Activated T-cell treated with anti-CD3 and anti-CD28 coated beads for 24 hours (primary cell): ENCODE measurements at places on chromosomes 4 and X.

DNA sequence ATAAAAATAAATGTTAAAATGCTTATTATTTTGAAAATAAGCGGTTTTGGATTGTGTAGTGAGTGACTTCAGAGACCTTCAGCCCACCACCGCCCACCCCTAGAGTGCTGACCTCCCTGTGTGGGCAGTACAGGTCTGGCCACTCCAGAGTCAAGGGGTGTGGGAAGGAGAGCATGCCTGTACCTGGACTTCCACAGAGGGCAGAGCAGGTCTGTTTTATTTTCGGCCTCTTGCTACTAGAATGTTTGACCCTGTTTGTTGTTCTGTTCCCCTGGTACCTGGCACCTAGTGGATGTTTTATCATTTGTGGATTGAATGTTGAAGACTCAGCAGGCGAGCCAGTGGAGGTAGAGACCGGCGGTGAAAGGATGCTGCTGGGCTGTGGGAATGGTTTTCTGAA lies 14.3 kb downstream of the PIGG start:
- DNase-seq, result no peak

DNA sequence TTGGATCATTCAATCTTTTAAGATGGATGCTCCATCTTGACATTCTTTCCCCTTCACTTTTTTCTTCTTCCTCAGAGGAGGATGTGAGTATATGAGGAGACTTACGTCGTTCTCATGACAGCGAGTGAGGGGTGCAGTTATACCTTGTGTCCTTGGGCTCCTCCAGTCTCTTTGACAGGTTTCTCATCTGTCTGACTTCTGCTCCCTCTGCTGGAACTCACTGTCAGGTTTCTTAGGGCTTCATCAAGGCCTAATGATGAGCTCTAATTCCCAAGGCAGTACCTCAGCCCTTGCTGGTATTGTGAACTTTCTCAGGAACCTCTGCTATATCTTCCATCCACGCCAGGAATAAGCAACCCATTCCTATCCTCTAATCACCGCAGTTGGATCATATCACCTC lies 237.8 kb upstream of the ADGRL3 start:
- no peak for DNase-seq

DNA sequence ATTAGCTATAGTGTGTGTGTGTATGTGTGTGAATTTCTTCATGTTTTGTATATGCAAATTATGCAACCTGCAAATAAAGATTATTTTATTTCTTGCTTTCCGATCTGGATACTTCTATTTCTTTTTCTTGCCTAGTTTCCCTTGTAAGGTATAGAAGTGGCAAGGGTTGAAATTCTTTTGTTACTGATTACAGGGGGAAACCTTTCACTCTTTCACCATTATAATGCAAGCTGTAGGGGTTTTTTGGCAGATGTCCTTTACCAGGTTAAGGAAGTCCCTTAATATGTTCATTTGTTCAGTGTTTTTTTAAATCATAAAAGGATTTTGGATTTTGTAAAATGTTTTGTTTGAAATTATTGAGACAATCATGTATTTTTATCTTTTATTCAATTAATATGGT lies 44.3 kb upstream of the PDE5A start:
- DNase-seq, result no peak

- DNase-seq, result no peak
These were observed 98.8 kb upstream of the METTL14 start for GRCh38 chr4:118586357-118586790.

GRCh38 chr4:38273407-38273806 lies 313.2 kb downstream of the PTTG2 start:
- DNase-seq, result no peak

- peak; percentile 61 for DNase-seq
These were observed 9.9 kb downstream of the ZNF157 start for GRCh38 chrX:47380268-47380667.

- DNase-seq, result no peak
These were observed 229.1 kb downstream of the PALLD start for GRCh38 chr4:168725930-168726329.

DNA sequence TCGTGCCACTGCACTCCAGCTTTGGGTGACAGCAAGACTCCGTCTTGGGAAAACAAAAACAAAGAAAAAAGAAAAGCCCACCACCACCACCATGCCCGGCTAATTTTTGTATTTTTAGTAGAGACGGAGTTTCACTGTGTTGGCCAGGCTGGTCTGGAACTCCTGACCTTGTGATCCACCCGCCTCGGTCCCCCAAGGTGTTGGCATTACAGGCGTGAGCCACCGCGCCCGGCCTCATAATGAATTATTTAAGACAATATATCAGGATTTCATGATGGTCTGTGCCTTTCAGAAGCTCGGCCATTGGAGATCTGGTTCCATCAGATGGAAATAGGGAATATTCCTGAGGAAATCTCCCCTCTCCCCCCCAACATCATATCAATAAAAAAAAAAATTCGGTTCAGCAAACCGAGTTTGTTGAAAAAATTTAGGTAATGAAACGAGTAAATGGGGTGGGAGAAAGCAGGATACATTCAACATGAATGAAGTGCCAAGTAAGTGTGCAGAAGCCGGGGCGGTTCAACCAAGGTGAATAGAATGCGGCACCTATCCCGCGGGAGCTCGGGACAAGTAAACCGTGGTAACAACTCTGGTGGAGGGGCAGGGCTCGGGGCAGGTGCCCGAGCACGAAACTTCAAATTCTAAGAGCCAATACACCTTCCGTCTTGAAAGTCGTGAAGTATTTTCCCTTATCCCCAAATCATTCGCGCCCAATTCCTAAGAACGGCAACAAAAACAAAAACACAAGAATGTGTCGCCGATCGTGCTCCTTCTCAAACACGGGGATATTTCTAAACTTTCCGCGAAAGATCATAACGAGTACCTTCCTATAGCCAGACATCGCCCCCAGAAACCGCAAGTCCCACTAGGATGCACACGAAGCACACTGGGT lies 773 bp upstream of the TXLNG start:
- no peak for DNase-seq

- no peak for DNase-seq
These were observed 82.0 kb downstream of the FAM184B start for GRCh38 chr4:17699380-17699779.
